ENCODE measurements at places on chromosomes 6 and 20. TPM values are rescaled to one million over a fixed set of nuclear protein-coding genes. Genes with fewer than 3 reads are reported as not detected.
A peak's percentile ranks its signal among the peaks of the same experiment; 100 is the strongest.

The SNTA1 gene
- 10.2 TPM for total RNA-seq

The AGER gene
- 14.3 TPM for total RNA-seq

The TTLL9 gene
- total RNA-seq: 0.20 TPM

The VGLL2 gene
- total RNA-seq: not detected

The GSTA3 gene
- total RNA-seq: not detected

The SMOC2 gene
- total RNA-seq: 1.8 TPM

The UBE3D gene
- total RNA-seq: 10.2 TPM

The SLC32A1 gene
- total RNA-seq: 0.24 TPM

The GLP1R gene
- 0.85 TPM for total RNA-seq

DNA sequence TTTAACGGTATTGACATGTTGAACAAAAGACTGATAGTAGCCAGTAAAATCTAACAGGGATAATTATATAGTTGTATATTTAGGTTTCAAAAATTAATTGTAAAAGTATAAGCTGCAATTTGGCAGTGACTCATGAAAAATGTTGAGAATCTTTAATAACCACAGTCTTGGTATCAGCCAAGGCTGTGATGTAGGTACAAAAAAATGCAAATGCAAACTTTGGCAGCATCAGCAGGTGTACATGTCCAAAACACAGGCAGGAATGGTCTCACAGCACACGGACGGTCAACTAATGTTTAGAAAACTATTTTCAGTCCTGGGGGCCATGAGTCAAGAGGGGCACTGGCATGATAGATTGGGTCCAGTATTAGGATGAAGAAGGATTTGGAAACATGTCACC lies 58.5 kb upstream of the BEND3 start:
- H3K36me3 ChIP-seq: peaks cover 27% of the 10 kb centered on the region
- H3K27ac ChIP-seq: no peak overlapping the region
- H3K27me3 ChIP-seq: no peaks in the 10 kb centered on the region
- no peak overlapping the region for H3K4me3 ChIP-seq
- H3K4me1 ChIP-seq: no peaks in the 10 kb centered on the region

GRCh38 chr20:10200330-10200729 lies 18.3 kb upstream of the SNAP25 start:
- no peaks in the 10 kb centered on the region for H3K4me1 ChIP-seq
- no peaks in the 10 kb centered on the region for H3K27me3 ChIP-seq
- no peak overlapping the region for H3K4me3 ChIP-seq
- DNase-seq: no peak
- H3K27ac ChIP-seq: no peak overlapping the region

DNA sequence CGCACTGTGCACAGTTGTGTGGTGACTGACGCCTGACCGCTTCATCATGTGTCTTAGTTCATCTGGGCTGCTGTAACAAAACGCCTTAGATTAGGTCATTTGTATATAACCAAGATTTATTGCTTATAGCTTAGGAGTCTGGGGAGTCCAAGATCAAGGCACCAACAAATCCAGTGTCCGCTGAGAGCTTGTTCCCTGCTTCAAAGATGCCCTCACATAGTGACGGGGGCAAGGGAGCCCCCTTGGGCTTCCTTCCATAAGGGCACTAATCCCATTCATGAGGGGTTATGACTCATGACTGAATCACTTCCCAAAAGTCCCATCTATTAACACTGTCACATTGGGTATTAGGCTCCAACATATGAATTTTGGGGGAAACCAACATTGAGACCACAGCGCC lies 34.6 kb downstream of the CYP24A1 start:
- H3K36me3 ChIP-seq: no peaks in the 10 kb centered on the region
- DNase-seq: no peak
- H3K27me3 ChIP-seq: no peaks in the 10 kb centered on the region
- H3K27ac ChIP-seq: no peak overlapping the region
- H3K4me3 ChIP-seq: no peak overlapping the region

DNA sequence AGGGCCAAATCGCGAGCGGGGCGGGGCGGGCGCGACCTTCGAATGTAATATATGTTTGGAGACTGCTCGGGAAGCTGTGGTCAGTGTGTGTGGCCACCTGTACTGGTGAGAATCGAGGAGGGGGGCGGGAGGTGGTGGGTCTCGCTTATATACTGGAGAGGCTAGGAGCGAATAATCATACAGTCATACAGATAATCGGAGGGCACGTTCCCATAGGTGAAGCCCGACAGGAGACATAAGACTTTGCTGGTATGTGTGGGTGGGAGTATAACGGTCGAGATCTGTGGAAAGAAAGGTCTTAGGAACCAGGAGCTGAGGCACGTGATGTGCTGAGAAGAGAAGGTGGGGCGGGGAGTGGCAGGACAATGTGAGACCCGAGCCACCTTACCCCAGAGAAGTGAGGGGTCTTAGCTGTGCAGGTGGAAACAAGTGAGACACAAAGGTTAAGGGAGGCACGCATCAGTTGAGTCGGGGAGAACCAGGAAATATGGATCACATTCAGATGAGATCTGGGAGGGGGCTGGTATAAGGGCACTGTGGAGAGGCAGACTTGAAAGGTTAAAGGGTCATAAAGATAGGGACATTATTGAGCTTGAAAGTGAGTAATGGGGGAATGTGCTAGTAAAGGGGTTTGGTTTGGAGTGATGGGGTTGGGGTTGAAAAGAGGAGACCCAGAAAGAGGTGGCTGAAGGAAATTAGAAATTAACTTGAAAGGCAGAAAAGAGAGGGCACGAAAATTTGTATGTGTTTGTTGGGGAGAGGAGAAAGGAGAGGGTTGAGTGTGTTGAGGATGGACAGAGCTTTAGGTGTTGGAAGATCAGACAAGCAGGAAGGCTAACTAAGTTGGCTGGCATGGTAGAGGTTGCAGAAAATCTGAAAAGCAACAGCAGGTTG lies 589 bp downstream of the RNF5 start:
- no peaks in the 10 kb centered on the region for H3K27me3 ChIP-seq
- no peak overlapping the region for H3K27ac ChIP-seq
- peak overlapping the region; percentile 86 for H3K4me3 ChIP-seq
- DNase-seq: no peak

- no peaks in the 10 kb centered on the region for H3K27me3 ChIP-seq
- no peaks in the 10 kb centered on the region for H3K4me1 ChIP-seq
- H3K36me3 ChIP-seq: peaks cover 16% of the 10 kb centered on the region
- H3K4me3 ChIP-seq: no peak overlapping the region
- DNase-seq: no peak
- H3K27ac ChIP-seq: no peak overlapping the region
Observed at GRCh38 chr6:151060766-151061531, 178.8 kb upstream of the AKAP12 start.

DNA sequence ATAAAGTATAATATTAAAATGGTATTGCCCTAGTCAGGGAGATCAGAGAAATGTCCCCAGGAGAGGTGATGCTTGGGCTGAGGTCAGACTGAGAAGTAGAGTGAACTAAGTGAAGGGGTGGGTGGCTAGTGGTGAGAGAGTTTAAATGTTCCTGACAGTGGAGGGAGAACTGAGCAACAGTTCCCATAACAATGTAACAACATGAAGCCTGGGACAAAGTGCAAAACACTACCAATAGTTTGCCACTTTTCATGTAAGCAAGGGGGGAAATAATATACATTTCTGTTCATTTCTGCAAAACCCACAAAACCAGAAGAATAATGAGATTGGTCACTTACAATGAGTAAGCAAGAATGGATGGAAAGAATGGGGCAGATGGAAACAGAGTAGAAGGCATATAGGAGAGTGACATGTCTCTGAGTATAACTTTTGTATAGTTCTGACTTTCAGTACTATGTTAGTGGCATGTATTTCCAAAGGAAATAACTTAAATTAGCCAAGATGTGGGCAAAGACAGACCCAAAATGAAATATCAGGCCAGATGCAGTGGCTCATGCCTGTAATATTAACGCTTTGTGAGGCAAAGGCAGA lies 13.3 kb upstream of the FAXC start:
- no peaks in the 10 kb centered on the region for H3K4me1 ChIP-seq
- no peak overlapping the region for H3K4me3 ChIP-seq
- no peak overlapping the region for H3K27ac ChIP-seq
- H3K27me3 ChIP-seq: no peaks in the 10 kb centered on the region

GRCh38 chr6:117222861-117223260 lies 42.5 kb upstream of the VGLL2 start:
- no peaks in the 10 kb centered on the region for H3K36me3 ChIP-seq
- no peaks in the 10 kb centered on the region for H3K27me3 ChIP-seq
- no peak overlapping the region for H3K4me3 ChIP-seq
- no peak for DNase-seq

- H3K4me3 ChIP-seq: no peak overlapping the region
- no peak for DNase-seq
- no peak overlapping the region for H3K27ac ChIP-seq
- H3K4me1 ChIP-seq: no peaks in the 10 kb centered on the region
- no peaks in the 10 kb centered on the region for H3K27me3 ChIP-seq
Observed at GRCh38 chr20:50449738-50450492, 60.3 kb upstream of the PTPN1 start.

DNA sequence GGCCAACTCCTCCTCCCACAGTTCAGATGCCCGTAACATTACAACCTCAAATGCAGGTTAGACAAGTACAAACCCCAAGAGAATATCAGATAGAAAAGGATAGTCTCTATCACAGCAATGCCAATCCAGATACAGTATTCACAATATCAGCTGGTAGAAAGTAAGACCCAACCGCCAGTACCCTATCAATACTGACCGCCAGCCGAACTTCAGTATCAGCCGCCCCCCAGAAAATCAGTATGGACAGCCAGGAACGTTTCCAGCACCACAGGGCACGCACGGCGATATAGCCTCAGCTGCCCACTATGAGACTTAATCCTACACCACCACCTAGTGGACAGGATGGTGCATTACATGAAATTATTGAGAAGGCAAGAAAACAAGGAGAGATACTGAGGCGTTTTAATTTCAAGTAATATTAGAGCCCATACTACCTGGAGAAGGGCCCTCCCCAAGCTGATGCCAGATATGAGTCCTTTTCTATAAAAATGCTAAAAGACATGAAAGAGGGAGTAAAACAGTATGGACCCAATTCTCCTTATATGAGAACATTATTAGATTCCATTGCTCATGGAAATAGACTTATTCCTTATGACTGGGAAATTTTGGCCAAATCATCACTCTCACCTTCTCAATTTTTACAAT lies 17.6 kb upstream of the EIF2S2 start:
- H3K27ac ChIP-seq: no peak overlapping the region
- peak; percentile 65 for DNase-seq
- no peaks in the 10 kb centered on the region for H3K27me3 ChIP-seq
- no peaks in the 10 kb centered on the region for H3K36me3 ChIP-seq
- 0 out of 2 replicates have a peak overlapping the region, but pooled peaks have one; percentile 14 for H3K4me3 ChIP-seq

DNA sequence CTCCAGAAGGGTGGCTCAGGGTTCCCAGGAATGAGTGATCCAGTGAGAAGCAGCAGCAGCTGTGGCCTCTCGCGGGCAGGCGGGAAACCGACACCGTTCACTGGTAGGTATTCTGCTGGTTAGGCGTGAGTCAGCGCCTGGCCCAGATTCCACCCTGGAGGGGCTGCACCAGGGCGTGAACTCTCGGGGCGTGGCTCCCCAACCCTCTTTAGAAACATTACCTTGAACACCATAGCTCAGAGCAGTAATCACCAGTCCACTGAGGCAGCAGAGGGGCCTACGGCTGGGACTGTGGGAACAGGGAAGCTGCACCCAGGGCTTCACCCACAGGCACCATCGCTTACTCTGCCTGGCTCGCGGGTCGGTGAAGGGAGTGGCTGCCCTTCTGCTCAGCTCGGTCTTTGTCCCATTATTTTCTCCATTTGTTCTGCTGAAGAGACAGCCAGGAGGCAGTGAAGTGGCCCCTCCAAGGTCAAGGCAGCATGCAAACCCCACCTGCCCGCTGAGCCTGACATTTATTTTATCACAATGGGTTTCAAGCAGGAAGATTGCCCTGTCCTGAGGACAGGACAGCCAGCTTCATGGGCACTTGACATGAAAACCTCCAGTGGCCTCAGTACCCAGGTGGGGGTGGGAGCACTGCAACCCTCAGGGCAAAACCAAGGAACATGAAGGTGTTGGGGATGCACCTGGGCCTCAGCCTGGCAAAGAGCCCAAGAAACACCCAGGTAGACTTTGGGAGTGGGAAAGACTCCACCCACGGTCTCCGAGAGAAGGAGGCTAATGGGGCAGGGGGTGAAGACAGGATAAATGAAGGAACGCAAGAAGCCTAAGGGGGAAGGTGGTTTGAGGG lies 51.0 kb upstream of the CD93 start:
- H3K27ac ChIP-seq: no peak overlapping the region
- no peak overlapping the region for H3K4me3 ChIP-seq
- DNase-seq: no peak
- H3K4me1 ChIP-seq: no peaks in the 10 kb centered on the region

GRCh38 chr6:91886183-91886795 lies 1299.4 kb upstream of the MAP3K7 start:
- H3K27me3 ChIP-seq: no peaks in the 10 kb centered on the region
- no peak for DNase-seq
- no peaks in the 10 kb centered on the region for H3K4me1 ChIP-seq

GRCh38 chr6:140847262-140847645 lies 1285.5 kb upstream of the GJE1 start:
- H3K36me3 ChIP-seq: no peaks in the 10 kb centered on the region
- H3K27ac ChIP-seq: no peak overlapping the region
- DNase-seq: no peak
- H3K4me1 ChIP-seq: no peaks in the 10 kb centered on the region
- H3K4me3 ChIP-seq: no peak overlapping the region
- no peaks in the 10 kb centered on the region for H3K27me3 ChIP-seq

DNA sequence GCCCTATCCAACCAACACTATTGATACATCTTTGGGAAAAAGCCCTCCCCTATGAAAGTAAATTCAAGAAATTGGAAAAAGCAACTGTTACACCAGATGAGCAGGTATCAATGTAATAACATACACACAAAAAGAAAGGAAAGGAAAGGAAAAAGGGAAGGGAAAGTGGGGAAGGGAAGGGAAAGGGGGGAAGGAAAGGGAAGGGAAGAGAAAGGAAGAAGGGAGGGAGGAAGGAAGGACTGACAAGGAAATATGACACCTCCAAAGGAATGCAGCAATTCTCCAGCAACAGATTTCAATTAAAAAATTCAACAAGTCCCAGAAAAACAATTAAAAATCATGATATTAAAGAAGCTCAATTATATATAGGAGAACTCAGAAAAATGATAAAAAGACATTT lies 176.9 kb upstream of the OPRM1 start:
- peaks cover 6% of the 10 kb centered on the region for H3K36me3 ChIP-seq
- H3K4me1 ChIP-seq: no peaks in the 10 kb centered on the region
- no peak overlapping the region for H3K4me3 ChIP-seq
- H3K27ac ChIP-seq: no peak overlapping the region

DNA sequence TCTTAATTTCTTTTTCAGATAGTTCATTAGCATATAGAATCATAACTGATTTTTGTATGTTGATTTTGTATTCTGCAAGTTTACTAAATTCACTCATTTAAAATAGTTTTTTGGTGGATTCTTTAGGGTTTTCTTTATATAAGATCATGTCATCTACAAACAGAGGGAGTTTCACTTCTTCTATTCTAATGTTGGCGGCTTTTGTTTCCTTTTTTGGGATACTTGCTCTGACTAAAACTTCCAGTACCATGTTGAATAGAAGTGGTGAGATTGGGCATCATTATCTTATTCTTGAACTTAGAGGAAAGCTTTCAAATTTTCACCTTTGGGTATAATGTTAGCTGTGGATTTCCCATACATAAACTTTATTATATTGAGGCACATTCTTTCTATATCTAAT lies 296.9 kb downstream of the BCKDHB start:
- no peak overlapping the region for H3K27ac ChIP-seq
- H3K36me3 ChIP-seq: peaks cover 11% of the 10 kb centered on the region
- no peak for DNase-seq
- no peaks in the 10 kb centered on the region for H3K4me1 ChIP-seq

GRCh38 chr6:17831135-17831534 lies 124.4 kb upstream of the NUP153 start:
- H3K4me3 ChIP-seq: no peak overlapping the region
- no peak for DNase-seq
- peaks cover 14% of the 10 kb centered on the region for H3K36me3 ChIP-seq
- H3K4me1 ChIP-seq: no peaks in the 10 kb centered on the region

Data from H9 (cell line).